ENCODE measurements at places on chromosomes 6 and 20.

- no peak for DNase-seq
These were observed 516.2 kb downstream of the BCKDHB start for GRCh38 chr6:80622641-80623040.

DNA sequence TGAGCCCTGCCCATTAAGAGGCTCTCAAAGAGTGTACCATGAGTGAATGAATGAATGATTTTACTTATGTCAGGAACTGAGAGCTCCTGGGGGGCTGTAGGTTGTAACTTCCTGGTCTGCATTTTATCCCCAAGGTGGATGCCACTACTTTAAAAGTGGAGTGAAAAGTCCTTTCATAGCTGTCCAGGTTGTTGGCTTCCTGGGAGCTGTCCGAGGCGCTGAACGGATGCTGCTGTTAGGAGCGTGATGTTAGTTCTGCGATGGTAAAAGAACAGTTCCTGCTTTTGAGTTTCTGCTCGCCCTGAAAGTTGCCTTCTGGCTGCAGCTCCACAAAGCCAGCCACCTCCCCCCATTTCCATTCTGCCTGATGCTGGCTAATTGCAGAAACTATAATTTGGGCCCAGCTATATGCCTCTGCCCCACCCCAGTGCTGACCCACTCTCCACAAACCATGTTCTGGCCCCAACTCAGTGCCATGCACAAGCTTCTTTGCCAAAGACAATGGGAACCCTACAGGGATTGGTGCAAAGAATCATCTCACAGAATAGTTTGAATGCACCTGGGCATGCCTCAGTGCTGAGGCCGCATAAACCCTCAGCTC lies 330.9 kb upstream of the CDH4 start:
- DNase-seq = peak; percentile 18

GRCh38 chr20:17928633-17929311 lies 39.8 kb downstream of the SNX5 start:
- no peak for DNase-seq

- no peak for DNase-seq
These were observed 9.7 kb upstream of the IBTK start for GRCh38 chr6:82257088-82257774.

GRCh38 chr6:2857185-2857579 lies 15.5 kb upstream of the SERPINB1 start:
- no peak for DNase-seq

GRCh38 chr6:143050509-143050908 lies 10.2 kb upstream of the AIG1 start:
- DNase-seq = no peak

DNA sequence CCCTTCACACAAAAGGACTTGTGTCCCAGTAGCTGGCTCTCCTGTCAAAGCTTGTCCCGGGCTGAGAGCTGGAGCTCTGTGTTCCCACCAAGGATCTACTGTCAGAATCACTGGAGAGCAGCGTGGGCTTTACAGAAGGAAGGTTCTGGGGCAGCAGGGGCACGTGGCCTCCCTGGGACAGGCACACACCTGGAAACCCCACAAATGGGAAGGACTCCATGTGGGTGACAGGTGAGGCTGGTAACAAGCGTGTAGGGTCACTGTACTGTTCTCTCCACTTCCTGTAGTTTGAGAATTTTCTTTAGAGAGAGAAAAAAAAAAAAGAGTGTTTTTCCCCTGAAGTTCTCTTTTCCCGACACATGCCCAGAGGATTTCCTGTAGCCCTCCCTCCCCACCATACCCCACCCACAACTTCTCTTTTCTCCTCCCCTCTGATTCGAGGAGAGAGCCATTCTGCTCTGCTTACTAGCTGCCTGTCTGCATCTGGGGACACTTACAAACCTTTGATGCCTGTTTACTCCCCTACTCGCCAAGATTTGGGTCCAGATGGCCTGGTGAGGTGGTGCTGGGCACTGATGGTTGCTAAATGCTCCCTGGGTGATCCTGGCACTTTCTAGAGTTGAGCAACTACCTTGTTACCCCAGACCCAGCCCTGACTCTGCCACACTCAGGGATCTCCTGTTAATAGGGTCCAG lies 84.1 kb upstream of the SIRPA start:
- DNase-seq = peak; percentile 44

GRCh38 chr20:2603816-2604505 lies 48.5 kb upstream of the NOP56 start:
- DNase-seq = no peak

DNA sequence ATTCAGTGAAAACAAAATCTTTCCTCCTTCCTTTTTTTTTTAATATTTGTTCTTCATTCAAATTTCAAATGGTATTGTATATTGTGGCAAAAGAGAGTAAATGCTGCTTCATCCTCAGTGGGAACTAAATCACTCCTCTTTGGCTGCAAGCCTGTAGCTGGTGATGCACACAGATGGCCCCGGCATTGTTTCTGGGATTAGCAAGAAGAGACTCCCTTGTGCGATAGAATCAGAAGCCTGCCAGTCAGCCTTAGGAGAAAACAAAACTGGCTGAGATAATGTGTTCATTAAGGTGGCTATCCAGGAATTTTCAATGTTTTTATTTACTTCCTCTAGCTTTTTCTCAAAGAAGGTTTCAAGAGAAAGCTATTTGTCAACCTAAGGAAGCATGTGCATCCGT lies 20.7 kb upstream of the ELOVL2 start:
- DNase-seq = no peak

GRCh38 chr6:11331111-11331510 lies 98.6 kb upstream of the NEDD9 start:
- no peak for DNase-seq

GRCh38 chr6:53584726-53585125 lies 39.8 kb upstream of the GCLC start:
- no peak for DNase-seq

DNA sequence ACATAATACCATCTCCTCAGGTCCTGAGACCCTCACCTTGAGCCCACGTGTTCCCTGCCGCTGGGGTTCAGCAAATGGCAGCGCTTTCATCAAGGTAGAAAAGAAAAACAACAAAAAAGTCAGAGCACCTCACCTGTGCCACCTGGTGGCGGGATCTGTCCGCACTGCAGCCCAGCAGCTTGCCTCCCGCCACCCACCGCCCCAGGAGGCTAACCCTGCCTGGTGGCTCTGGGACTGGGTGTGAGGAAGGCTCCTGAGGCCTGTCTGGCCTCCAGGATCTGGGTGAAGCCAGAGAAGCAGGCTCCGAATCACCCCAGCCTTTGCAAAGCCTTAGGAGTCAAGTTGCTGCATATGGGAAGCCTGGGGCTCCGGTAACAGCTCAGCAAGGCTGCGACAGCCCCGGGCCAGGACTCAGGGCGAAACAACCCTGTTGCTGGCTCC lies 270.8 kb downstream of the BMP7 start:
- peak; percentile 41 for DNase-seq

DNA sequence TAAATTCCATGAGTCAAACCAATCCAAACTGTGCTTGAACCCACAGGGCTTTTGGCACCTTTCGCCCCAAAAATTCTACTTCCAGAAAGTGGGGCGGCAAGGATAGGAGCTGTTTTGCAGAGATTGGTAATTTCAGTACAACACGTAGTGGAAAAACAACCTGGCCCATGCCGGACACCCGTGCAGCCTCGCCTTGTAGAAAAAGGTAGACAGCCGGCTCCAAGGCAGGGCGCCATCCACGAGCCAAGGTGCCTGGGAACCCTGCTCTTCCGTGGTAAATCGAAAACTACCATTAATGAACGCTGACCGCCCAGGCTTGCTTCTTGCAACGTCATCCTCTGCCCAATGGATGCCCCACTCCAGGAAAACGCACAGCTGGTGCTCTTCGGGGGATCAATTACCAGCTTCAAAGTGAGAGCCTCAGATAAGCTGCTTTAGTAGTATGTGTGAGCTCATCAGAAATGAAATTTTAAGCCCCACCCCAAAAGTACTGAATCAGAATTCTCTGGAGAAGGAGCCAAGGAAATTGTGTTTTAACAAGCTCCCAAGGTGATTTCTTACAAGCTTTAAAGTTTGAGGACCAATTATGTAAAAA lies 1.8 kb downstream of the OOEP start:
- DNase-seq = no peak

GRCh38 chr6:100404051-100404450 lies 60.7 kb downstream of the SIM1 start:
- DNase-seq = no peak

DNA sequence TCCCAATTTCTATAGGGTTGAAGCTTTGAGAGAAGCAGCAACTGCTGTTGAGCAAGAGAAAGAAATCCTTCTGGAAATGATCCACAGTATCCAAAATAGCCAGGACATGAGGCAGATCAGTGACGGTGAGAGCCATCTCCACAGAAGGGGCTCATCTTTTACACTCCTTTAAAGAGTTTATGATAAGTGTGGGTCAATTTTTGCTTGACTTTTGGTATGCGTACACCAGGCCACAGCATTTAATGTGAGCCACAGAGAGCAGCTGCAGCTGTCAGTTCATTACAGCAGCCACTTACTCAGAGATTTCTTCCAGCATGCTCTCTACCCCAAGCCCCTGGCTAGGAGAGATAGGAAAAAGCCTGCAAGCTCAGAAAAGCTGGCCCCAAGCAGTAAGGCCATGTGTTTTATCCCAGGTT lies 9.9 kb downstream of the BAG2 start:
- DNase-seq = no peak

- no peak for DNase-seq
These were observed 298.8 kb downstream of the ZNF217 start for GRCh38 chr20:53294804-53295203.

DNA sequence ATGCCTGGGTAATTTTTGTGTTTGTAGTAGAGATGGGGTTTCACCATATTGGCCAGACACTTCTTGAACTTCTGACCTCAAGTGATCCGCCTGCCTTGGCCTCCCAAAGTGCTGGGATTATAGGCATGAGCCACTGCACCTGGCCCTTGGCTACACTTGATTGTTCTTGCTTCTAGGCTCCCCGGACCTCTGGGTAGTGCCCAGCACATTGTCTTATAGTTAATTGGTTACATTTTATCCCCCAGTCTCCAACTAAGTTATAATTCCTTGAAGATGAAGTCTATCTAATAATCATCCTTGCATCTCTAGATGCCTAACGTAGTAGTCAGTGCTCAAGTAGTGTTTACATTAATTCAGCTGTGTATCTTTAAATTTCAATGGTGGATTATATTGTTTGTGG lies 11.8 kb downstream of the SMPDL3A start:
- no peak for DNase-seq

- DNase-seq = no peak
These were observed 593.1 kb downstream of the PKHD1 start for GRCh38 chr6:51494342-51494741.

- DNase-seq = peak; percentile 31
These were observed 1.5 kb downstream of the TP53INP2 start for GRCh38 chr20:34705397-34706301.

GRCh38 chr6:30411515-30412207 lies 66.7 kb downstream of the RPP21 start:
- peak; percentile 70 for DNase-seq

All from choroid plexus epithelial cell (primary cell).